ENCODE measurements at places on chromosomes 12 and 14.

DNA sequence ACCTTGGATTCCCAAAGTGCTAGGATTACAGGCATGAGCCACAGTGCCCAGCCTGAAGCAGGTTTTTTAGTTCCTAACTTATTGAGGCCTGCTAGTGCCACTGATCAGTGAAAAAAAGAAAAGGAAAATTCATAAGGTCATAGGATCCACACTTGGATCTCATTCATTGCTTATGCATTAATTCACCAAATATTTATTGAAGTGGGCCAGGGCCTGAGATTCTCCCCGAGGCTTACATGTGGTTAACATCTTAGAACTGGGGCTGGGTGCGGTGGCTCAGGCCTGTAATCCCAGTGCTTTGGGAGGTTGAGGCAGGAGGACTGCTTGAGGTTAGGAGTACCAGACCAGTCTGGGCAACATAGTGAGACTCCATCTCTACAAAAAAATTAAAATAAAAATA, 29.5 kb upstream of the MAP1LC3B2 start:
- no peak for DNase-seq

DNA sequence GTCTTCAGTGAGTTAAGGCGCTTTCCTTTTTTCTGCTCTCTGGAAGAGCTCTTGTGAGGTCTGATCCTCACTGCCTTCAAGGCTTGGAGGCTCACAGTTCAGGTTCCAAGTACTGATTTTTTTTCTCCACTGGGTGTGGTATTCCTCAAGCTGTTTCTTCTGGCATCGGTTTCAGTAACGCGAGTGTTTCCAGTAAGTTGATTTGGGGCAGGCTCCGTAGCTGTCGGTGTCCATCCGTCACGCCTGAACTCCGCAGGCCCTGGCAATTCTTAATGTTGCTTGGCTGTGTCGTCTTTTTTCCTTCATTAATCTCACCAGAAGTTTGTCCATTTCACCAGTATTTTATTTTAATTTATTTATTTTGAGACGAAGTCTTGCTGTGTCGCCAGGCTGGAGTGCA, 30.6 kb downstream of the LRCOL1 start:
- DNase-seq, result no peak

DNA sequence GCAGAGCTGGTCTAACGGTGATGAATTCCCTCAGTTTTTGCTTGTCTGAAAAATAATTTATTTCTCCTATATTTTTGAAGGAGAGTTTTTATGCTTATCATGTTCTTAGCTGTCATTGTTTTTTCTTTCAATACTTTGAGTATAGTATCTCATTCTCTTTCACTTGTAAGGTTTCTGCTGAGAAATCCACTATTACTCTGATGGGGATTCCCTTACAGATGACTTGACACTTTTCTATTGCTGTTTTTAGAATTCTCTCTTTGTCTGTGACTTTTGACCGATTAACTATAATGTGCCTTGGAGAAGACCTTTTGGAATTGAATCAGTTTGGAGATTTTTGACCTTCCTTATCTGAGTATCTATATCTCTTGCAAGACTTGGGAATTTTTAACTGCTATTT, 139.6 kb downstream of the PRKD1 start:
- DNase-seq, result no peak

GRCh38 chr12:76518699-76519098, 40.9 kb downstream of the OSBPL8 start:
- DNase-seq, result no peak

- DNase-seq, result no peak
Measured at GRCh38 chr14:67570453-67570852, 29.6 kb downstream of the PIGH start.

DNA sequence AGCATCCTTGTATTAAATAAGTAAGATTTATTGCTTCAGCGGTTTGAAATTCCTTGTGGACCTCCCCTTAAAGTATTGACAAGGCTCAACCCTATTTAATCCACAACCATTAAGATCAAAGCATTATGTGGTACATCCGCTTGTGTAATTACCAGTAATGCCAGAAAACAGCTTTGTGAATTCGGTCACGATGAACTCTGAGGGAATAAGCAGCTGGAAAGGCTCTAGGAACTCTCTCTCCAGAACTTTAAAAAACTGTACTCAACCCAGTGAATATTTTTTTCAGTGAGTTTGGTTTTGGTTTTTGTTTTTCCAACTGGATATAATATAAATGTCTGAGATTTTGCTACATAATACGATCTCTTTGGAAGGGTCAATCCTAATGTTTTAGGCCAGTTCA, 49.3 kb upstream of the DIO2 start:
- DNase-seq, result no peak

DNA sequence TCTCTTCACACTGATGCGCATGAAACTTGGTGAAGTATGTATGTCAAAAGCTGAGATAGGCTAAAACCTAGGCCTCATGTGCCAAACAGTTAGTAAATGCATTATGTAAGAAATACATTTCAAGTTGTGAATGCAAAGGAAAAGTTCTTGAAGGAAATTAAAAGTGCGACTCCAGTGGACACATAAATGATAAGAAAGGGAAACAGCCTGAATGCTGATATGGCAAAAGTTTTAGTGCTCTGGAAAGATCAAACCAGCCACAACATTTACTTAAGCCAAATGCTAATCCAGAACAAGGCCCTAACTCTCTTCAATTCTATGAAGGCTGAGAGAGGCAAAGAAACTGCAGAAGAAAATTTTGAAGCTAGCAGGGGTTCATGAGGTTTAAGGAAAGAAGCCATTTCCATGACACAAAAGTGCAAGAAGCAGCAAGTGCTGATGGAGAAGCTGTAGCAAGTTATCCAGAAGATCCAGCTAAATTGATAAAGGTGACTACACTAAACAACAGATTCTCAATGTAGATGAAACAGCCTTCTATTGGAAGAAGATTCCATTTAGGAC, 74.2 kb downstream of the GARIN6 start:
- DNase-seq, result no peak

DNA sequence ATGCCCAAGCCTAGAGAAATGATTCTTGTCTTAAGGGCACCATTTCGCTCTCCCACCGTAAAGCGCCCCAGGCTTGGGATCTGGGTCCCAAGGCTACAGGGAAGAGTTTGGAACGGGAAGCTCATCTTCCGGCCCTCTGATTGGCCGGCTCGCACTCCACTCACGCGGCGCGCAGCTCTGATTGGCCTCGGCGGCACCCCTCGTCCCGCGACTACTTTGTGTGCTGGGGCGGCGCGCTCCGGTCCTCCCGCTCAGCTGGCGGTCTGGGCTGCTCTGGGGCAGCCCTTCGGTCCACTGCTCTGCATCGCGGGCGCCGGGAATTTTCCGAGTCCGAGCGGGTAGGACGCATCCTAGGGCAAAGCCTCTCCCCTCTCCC, 886 bp upstream of the FUT8 start:
- peak; percentile 88 for DNase-seq

DNA sequence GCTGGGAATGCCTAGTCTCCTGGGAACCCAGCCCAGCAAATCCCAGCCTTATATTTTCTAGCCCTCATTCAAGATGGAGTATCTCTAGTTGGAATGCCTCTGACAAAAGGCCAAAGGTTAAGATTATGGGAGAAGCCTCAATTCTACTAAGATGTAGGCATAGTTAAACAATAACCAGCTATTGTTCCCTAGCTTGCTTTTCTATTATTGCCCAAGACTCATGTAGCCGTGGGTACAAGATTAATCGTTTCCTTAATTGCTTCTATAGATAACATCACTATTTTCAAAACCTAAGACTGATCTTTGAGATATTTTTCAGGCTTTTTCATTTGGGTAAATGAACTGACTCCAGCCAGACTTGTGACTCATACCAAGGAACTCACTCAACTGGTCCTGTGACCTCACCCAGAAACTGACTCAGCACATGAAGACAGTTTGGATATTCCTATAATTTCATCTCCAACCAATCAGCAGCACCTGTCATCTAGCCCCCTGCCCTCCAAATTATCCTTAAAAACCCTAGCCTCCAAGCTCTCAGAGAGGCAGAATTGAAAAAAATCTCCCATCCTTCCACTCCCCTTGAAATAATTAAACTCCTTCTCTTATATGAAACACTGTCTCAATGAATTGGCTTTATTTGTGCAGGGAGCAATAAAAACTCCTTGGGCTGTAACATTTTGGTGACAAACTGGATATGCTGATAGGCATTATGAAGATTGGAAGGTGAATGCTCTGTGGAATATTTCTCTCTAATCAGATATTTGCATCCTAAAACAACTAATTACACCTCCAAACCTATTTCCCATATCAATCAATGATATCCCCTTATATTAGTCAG, 589.0 kb downstream of the C12orf50 start:
- DNase-seq, result no peak

- no peak for DNase-seq
Measured at GRCh38 chr12:104669851-104670337, 213.1 kb downstream of the CHST11 start.

- no peak for DNase-seq
Measured at GRCh38 chr14:99515301-99516155, 34.3 kb downstream of the CCNK start.

DNA sequence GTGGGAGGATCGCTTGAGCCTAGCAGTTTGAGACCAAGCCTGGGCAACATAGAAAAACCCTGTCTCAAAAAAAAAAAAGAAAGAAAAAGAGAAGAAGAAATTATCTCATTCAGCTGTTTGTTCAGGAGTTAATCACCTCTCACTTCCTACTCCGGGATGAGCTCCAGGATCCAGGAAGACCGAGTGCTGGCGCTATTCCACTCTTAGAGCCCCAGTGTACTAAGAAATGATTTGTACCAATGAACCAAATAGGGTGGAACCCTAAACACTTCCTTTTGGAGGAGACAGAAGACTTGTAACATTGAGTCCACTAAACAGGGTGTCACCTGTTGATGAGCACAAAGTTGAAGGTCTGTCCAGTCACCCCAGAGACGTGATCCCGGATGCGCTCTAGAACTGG, 3.6 kb downstream of the ALKBH2 start:
- DNase-seq, result no peak

GRCh38 chr12:86429824-86430223, 173.6 kb upstream of the MGAT4C start:
- DNase-seq, result no peak

DNA sequence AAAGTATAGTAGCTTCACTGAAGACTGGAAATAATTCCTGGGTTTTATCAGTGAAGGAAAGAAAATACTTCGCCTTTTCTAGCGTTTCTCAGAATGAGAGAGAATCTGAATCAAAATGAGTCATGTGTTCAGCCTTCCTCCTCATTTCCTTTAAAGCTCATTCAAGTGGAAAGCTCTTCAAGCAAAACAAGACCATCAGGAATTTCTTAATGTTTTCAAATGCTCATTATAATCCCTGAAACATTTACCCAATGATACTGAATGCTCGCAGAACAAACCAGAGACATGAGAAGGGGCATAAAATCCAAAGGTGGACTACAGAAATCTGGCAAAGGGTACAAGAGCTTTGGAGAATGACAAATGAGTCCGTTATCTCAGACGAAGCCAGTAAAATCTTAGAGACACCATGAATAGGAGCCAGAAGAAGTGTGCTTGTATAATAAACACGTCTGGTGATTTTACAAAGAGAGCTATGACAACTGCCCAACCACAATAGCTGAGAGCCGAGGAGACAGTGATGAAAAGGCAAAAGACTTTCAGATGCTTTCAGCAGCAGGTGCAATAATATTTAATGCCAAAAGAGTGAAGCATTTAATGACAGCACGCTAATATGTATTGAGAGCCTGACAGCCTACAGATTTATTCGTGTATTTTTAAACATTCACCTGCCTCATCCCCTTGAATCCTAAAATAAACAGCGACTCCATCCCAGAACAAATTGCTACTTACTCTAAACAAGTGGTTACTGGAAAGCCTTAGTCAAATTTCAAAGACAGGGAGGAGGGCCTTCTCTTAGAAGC, 19.0 kb downstream of the SPRING1 start:
- DNase-seq, result no peak

DNA sequence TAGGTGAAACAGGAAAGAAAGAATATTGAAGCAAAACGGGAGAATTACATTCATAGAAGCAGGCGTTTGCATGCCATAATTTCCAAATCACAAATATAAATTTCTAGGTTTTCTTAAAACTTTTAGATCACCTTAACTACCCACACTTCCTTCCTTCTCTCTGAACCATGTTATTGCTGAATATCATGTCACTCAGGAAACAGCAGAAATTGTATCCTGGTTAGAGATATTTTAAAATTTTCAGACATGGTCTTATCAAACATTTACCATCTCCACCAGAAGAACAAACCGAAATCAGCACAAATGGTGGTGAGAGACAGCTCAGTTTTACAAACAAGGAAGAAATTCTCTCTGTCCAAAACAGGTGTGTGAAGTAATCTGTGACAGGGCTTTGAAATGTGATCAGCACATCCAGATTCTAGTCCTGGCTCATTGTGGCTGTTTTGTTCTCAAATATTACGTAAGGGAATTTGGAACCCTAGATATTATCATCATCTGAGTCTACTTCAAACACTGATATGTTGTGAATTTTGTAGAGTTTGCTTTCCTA, 16.3 kb downstream of the TESPA1 start:
- DNase-seq, result no peak

DNA sequence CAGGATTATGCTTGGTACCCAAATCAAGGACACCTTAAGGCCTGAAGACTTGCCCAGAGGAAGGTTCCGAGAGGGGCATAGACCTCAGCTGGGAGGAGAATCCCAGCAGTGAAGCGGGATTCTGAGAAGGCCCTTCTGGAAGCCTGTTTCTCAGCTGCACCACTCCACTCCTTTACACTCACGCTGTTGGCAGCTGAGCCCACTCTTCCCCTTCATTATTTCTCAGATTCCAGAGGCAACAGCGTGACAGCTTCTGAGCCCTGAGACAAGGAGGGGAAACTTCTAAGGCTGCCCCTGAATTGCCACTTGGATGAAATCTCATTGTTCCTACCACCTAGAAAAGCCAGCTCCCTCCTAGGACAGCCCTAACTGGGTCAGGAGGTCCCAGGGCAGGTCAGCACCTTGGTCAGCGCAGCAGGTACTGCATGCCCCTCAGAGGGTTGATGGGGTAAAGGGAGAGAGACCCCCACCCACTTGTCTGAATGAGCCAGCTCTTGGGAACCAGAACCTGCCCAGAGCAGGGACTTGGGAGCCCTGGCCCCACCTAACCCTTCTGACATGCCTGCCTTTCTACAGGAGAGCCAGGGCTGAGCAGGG, 53.9 kb downstream of the ISCA2 start:
- no peak for DNase-seq

DNA sequence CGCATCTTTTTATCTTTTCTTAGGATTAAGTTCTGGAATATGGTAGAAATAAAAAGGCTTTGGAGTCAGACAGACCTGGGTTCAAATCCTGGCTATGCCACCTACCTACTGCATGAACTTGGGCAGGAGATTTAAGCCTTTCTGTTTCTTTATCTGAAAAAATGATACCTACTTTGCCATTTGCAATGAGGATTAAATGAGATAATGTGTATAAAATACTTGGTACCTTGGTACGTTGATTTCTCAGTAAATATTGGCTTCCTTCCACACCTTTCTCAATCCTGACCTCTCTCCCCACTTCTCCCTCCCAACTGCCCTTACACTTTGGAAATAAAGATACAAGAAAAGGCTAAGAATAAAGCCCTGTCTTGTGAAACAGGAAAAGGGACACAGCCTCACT, 172.6 kb downstream of the PAX9 start:
- DNase-seq, result no peak

DNA sequence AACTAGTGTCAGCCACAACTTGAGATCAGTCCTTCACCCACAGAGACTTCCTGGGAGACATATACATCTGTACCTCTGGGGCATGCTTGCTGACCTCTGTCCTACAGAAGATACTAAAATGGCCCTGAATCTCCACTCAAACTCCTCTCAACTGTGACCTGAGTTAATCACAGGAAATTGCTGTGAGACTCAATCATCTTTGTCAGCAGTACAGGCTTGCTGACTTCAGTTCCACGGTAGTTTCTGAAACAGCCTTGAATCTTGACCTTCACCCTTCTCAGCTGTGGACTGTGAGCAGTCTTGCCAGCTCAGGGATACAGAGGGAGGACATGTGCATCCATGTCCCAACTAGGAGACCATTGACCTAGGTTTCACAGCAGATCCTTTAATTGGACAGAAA, 1.4 kb upstream of the KLRC1 start:
- no peak for DNase-seq

Data from neuronal stem cell (in vitro differentiated cells).